ENCODE measurements at places on chromosomes 4 and X. TPM values are rescaled to one million over a fixed set of nuclear protein-coding genes. Genes with fewer than 3 reads are reported as not detected.

DNA sequence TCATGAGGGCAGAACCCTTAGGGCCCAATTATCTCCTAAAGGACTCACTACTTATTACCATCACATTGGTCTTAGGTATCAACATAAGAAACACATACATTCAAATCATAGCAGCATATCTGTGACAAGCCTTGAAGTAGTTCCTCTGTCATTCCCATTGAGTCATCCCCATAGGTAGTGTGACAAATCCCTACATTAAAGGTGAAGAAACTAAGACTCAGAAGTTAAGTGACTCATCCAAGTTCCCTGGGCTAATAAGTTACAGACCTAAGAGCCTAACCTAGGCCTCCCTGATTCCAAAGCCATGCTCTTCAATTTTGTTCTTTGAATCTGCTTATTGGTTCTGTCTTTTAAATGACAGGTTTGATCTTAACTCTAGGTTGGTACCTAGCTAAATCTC lies 58.2 kb downstream of the CD38 start:
- DNase-seq = no peak

GRCh38 chrX:115177932-115178331 lies 11.3 kb upstream of the RBMXL3 start:
- DNase-seq = no peak

GRCh38 chr4:13860126-13860525 lies 232.6 kb upstream of the BOD1L1 start:
- DNase-seq = no peak

GRCh38 chr4:111641813-111642579 lies 503.3 kb upstream of the FAM241A start:
- peak; percentile 61 for DNase-seq

- DNase-seq = no peak
Measured at GRCh38 chr4:161002386-161002785, 1161.4 kb downstream of the FSTL5 start.

DNA sequence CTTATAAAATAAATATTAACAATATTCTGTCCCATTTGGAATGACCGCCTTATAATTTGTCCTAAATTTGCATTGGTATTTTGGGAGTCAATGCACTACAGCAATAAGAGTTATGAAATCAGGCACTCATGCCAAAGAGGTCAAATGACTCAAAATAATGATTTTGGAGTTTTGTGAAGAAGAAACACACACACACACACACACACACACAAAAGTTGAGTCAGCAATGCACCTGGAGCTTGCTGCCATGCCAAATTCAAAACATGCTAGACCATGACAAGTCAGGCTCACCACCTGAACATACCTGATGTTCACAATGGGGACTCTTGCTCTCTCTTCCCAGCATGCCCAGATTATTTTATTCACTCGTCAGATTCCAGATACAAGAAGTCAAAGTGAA lies 56.7 kb downstream of the PROM1 start:
- DNase-seq = no peak

GRCh38 chr4:75895744-75896314 lies 6.4 kb downstream of the PPEF2 start:
- DNase-seq = no peak

DNA sequence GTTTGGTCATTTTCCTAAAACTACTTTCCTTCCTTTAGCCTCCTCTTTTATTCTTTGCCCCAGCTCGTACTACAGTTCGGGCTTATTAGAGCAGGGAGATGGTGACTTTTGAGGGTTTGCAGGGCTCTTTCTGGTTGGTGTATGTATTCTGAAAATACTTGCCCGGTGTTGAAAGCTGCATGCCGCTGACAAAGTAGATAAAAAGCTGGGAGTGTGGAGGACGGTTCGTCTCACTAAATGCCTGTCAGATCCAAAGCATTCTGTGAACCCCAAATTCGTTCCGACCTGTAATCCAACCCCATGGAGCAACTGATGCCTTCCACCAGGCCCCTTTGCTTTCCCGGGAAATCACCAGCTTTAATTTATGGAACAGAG lies 19.2 kb downstream of the TRIM2 start:
- no peak for DNase-seq

The FAM156A gene
- total RNA-seq = 8.7 TPM

The CT55 gene
- not detected for total RNA-seq

The KCNIP4 gene
- not detected for total RNA-seq

The HADH gene
- total RNA-seq = 127 TPM

The GPC3 gene
- 1.1 TPM for total RNA-seq

All from left lobe of liver (tissue), 2 donors.